ENCODE measurements at places on chromosomes 11 and 22.

DNA sequence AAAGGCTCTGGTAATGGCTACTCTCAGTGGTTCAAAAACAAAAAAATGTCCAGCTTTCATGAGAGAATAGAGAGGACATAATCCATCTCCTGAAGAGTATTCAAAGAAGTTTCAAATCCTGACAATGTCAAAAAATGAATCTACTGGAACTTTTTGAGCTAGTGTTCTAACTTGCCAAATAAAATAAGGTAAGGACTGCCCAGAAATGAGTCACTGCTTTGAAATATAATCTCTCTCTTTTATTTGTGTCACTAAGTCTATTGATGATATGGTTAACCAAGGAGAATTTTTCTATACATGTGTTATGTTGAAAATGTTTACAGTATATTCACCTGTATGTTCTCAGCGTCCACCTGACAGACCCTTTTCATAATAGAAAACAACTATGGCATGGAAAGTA lies 3.4 kb downstream of the GUCY1A2 start:
- no peak for DNase-seq

DNA sequence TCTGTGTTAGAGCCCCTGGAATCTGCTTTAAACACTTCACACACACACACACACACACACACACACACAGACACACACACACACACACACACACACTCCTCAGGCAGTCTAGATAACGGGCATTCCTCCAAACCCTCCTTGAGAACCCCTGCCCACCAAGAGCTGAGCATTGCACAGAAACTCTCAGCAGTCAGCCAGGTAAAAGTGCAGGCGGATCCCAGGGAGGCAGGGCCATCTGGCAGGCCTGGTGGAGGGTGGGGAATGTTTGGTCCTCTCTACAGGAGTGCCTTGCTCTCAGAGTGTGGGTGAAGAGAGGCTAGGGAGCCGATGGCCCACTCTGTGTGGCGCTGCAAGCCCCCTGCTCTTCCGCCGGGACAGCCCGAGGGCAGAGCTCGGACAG lies 190.2 kb downstream of the BUD13 start:
- DNase-seq: no peak

- no peak for DNase-seq
Observed at GRCh38 chr11:71251761-71252268, 562 bp downstream of the SHANK2 start.

DNA sequence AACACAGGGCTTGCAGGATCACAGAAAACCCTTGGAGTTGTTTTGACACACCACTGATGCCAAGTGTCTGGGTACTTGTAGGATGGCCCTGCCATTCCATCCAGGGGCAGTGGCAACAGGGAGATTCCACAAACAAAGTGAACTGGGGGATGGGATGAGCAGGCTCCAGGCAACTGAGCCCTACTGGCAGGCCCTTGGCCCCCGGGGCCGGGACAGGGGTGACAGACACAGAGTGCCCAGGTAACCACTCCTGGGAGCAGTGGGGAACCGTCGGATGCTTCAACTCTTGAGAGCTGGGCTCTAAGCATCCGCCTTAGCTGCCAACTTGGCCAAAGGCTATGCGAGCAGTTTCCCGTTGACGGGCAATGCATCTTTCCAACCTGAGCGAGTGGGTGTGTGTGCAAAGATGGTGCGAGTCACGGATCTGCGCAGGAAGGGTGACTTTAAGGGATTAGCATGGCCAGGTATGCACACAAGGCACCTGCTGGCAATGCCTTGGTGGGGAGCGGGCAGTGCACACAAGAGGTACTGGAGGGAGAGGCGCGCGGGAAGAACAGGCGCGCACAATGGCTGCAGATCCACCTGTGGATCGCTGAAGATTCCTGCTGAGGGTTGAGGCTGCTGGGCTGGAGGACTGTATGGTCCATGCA lies 83.1 kb upstream of the PRODH start:
- DNase-seq: no peak

DNA sequence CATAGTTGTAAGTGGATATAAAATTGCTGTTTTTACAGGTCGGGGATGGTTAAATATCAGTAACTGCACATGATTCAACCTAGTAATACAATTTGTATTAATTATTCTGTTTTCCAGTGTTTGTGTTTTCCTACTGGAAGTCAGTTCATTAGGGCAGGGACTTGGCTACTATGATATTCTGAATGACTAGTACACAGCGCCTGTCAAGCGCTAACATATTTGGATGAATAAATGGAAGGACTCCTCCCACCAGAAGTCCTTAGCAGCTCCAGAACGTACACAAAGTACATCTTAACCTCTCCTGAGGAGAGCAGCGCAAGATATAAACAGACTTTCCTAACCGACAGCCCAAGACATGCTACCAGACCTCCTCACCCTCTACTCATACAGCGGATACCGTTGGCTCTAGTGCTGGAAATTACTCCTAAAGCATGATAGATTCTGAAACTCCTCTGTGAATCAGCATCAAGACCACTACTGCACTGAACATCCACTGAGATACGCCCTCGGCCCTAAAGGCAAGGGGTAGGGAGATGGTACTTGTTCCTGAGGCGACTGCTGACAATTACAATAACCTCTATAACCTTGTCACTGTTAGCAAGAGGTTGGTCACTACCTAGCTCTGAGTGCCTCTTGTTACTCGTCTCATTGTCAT lies 79.1 kb downstream of the RDX start:
- DNase-seq: no peak

- no peak for DNase-seq
Observed at GRCh38 chr11:130819625-130820024, 96.7 kb downstream of the SNX19 start.

GRCh38 chr22:50444663-50445062 lies 30.2 kb downstream of the SBF1 start:
- no peak for DNase-seq

GRCh38 chr11:6629892-6630631 lies 10.8 kb upstream of the TPP1 start:
- no peak for DNase-seq

DNA sequence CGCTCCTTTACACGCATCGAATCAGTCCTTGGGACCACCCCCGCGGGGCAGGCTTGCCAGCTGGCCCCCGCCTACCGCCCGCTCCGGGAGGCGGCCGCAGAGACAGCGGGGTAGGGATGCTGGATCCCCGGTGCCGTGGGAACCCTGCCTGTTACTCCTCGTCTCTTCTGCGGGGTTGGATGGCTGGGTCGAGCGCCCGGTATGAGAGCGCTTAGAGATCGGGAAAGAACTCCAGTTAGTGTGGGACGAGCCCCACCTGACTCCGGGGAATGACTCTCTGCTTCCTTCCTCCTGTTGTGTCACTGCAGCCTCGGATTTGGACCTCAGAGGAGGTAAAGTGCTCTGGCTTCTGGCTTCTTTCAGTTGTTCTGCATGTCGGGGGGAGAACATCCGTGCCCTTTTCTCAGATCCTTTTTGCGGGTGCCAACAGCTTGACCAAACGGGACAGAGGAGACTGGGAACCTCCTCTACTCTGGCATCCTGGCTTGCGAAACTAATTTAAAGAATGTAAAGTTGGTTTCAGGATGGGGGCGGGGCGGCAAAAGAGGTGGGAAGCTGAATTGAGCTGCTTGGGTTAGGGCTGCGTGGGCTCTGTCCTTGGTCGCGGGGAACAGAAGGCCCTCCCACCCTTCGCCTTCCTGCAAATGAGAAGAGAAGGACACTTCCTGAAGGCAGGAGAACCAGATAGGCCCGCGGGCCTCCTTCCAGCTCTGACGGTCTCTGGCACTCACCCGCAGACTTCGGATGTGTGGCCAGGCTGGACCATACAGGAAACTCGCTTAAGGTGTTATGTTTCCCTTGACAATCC lies 938 bp downstream of the LAYN start:
- no peak for DNase-seq

DNA sequence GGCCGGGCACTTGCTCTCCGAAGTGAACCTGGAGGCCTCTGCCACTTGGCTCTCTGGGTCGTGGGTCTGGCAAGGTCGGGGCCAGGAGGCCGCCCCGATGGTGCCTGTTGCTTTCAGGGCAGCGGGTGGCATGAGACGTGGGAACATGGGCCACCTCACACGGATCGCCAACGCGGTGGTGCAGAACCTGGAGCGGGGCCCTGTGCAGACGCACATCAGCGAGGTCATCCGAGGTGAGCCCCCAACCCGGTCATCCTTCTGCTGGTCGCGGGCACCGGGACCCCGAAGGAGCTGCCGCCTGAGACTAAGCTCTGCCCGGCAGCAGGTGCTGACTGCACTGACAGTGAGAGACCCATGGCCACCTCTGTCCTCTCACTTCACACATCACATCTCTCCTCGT lies 40.0 kb downstream of the SBF1 start:
- no peak for DNase-seq

GRCh38 chr22:39448205-39449054 lies 8.4 kb upstream of the MGAT3 start:
- no peak for DNase-seq
